ENCODE measurements at places on chromosomes 12 and 14.

DNA sequence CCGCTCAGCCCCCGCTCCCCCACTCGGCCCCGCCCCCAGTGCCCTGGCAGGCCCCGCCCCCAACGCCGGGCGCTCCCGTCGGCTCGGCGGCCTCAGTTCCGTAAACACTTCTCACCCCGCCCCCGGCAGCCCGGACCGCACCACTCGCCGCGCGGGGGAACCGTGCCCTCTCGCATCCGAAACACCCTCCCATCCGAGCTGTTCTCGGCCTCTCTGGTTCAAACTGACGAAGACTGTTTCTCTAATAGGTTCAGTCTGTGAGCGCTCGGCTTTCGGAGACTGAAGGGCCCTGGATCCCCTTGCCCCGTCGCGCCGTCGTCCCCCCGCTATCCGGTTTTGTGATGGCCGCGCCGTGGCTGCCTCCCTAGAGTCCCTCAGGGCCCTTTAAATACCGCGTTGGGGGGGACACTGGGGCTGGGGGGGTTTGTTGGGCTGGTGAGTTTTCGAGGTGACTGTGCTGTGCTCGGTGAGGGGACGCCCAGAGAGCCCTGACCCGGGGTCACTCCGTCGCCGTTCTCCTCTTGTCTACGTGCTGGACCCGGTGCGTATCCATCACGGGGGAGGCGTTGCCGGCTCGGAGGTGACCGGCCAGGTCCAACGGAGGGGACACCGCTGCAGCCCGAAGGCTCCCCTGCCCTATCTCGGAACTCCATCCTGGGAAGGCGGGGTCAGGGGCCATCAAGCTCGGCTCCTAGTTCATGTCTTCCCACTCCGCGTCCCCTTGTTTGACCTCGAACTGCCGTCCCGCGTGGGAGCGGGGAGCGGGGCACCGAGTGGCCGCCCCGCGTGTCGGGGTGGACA is at the start of gene TCP11L2:
Gene TCP11L2, plus strand, starts transcription at position 333 of the 801 bp plus-strand sequence. CDS start 8,343 bp downstream, outside the sequence.
- DNase-seq: peak; percentile 93

DNA sequence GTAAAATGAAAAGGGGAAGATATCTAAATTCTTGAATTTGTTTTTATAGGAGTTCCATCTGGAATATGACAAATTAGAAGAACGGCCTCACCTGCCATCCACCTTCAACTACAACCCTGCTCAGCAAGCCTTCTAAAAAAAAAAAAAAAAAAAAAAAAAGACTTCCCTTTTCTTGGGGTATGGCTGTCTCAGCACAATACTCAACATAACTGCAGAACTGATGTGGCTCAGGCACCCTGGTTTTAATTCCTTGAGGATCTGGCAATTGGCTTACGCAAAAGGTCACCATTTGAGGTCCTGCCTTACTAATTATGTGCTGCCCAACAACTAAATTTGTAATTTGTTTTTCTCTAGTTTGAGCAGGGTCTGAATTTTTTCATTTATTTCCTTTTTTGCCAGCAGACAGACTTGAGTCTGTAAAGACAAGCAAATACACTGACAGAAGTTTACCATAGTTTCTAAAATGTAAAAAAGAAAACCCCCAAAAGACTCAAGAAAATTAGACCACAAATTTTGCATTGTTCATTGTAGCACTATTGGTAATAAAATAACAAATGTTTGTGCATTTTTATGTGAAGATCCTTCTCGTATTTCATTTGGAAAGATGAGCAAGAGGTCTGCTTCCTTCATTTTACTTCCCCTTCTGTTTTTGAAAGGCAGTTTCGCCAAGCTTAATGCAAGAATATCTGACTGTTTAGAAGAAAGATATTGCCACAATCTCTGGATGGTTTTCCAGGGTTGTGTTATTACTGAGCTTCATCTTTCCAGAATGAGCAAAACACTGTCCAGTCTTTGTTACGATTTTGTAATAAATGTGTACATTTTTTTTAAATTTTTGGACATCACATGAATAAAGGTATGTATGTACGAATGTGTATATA is 12.1 kb upstream of the KCNMB4 start:
- DNase-seq: peak; percentile 17

GRCh38 chr14:84024231-84024820 is 1505.6 kb upstream of the FLRT2 start:
- no peak for DNase-seq

DNA sequence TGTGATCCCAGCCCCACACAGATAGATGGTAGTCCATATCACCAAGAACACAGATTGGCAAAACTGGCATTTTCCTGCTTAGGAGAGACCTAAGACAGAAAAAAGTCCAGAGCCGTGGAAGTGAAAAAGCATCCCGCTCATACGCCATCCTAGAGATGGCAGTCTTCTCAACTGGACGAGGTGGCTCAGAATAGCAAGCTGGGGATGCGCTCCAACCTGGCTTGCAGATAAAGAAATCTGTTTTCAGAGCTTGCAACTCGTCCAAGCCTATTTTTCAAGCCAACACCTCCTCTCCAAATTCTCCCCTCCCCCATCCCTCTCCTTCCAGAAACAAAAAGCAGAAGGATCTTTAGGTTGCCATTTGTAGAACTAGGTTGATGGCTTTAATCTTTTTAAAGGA is 74.3 kb upstream of the OTX2 start:
- DNase-seq: no peak

DNA sequence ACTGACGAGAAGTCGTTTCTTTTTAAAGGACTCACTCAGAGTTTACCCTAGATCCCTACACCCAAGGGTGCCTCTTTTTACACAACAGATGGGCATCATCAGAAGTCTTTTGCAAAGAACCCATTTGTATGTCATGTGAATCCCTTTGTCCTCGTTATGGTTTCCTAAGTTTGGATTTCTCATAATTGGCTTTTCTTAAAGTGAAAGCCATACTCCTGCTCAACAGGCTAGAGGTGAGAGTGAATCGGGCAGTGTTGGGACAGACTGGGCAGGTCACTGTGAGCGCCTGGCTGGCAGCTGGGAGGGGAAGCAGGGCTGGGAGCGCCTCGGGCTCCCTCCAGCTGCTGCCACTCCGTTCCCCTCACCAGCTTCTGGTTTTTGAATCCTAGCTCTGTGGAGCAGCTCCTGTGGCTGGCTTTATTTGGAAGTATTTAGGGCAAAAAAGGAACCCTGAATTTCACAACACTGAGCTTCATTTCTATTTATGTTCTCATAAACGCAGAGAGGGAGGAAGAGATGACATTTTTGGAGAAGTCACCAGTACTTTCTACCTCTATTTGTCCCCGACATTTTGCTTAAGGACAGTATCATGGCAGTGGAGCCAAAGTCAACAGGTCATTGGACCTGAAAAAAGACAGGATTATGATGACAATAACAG is 63.8 kb upstream of the ACTN1 start:
- DNase-seq: no peak

- no peak for DNase-seq
These were observed 130.9 kb upstream of the PLEKHA5 start for GRCh38 chr12:18998343-18999261.

DNA sequence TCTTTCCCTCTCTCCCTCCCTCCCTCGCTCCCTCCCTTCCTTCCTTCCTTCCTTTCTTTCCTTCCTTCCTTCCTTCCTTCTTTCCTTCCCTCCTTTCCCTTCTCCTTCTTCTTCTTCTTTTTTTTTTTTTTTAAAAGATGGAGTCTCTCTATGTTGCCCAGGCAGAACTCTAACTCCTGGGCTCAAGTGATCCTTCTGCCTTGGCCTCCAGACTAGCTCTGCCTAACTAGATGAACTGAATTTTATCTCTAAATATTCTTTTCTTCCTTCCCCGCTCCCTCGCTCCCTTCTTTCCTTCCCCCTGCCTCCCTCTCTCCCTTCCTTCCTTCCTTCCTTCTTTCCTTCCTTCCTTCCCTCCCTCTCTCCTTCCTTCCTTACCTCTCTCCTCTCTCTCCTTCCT is 170.5 kb upstream of the LHX5 start:
- DNase-seq: no peak

DNA sequence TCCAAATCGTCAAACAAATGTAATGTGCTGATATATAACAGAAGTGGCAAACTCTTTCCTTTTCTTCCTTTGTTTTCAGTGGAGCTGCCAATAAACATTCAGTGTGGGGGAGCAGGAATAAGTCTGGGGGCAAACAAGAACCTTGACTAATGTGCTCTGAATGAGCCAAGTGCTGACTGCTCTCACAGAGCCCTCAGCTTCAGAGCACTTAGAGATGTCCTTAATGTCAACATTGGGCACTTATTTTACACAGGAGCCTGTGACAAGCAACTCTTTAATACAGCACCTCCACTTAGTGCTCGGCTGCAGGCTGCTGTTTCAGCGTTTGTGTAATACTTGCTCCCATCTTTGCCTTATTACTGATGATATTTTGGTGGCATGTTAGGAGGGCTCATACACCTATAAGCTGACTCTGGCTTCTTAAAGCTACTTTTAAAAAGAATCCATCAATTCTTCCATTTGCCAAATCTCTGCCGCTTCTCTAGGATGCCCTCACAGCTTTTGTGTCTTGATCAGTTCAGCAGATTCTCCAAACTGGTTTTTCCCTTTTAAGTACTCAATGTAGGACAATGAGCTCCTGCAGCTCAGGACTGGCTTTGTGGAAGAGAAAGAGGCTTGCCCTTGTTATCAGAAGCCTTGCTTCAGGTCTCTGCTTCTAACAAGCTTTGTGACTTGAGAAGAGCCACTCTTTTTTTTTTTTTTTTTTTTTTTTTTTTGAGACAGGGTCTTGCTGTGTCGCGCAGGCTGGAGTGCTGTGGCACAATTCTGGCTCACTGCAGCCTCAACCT is 206.6 kb downstream of the MON2 start:
- DNase-seq: no peak

DNA sequence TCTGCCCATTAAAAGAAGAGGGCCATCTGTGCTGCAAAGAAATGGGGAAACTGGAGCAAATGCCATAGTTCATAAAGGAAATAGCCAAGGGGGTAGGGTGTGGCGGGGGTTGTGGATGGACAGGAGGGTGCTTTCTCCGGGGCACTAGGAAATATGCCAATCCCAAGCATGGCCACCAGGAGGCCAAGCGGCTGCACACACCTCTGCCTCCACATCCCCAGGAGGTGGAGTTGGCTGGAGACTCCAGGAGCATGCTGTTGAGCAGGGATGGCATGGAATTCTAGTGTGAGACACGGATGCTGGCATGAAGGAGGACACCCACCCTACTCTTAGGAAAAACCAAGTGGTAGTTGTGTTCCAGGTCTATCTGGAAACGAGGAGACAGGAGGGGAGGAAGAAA is 25.2 kb downstream of the NID2 start:
- DNase-seq: no peak

- no peak for DNase-seq
These were observed 362.1 kb downstream of the EGLN3 start for GRCh38 chr14:33588771-33589170.

- no peak for DNase-seq
These were observed 21.1 kb upstream of the PPP2R5E start for GRCh38 chr14:63564318-63564717.

- no peak for DNase-seq
These were observed 82.4 kb downstream of the ARF6 start for GRCh38 chr14:49975276-49975675.

DNA sequence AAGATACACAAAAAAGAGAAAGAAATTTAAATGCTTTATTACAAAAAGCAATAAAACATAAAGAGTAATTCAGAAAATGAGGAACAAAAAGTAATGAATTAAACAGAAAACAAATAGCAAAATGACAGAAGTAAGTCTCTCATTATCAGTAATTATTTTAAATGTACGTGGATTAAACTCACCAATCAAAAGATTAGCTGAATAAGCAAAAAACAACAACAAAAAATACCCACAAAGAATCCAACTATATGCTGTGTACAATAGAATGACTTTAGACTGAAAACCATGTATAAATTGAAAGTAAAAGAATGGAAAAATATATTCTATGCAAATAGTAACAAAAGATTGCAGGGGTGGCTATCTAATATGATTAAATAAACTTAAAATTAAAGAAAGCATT is 1006.8 kb downstream of the SLC16A7 start:
- DNase-seq: no peak

DNA sequence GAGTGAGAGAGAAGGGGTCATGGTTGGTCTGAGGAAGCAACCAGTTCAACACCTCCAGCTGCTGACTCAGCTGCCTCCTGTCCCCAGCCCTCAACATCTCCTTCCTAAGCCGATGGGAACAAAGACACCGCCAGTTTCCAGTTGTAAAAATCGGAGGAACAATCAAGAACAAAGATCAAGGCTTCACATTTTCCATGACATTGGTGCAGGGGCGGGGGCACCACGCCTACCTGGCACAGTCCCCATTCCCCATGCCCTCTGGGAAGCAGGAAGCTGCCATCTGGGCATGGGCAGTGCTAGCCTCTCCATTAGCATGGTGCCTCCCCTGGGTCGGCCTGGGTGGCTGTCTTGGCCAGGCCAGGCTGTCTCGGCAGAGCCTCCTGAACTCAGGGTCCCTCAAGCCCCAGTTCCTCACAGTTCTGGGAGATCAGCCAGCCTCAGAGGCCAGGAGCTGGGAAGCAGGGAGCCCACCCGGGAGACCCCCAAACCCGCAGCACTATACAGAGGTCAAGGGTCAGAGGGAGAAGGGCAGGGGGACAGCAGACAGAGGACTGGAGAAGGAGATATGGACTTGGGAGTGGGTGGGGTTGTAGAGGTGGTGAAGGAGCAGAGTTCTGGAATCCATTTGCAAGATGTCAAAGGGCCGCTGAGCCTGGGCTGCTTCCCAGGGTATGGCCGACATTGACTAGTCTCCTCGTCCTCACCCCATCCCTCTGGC is 19.6 kb upstream of the TMEM106C start:
- no peak for DNase-seq

DNA sequence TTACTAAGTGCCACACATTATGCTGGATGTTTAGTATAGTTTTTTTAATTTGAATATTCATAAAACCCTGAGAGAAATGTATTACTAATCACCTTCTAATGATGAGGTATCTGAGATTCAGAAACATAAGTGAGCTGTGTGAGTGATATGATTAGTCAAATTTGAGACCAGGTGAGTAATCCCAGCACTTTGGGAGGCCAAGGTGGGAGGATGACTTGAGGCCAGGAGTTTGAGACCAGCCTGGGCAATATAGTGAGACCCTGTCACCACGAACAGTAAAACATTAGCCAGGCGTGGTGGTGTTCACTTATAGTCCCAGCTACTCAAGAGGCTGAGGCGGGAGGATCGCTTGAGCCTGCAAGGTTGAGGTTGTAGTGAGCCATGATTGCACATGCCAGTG is 438.4 kb downstream of the RAD51B start:
- no peak for DNase-seq

All from naive B cell (primary cell).